NCI-H1694 (cell line): ENCODE measurements at places on chromosomes 3 and 15.

GRCh38 chr3:42102571-42102970 is 11.4 kb downstream of the TRAK1 start:
- DNase-seq, result no peak

GRCh38 chr3:72559385-72559784 is 288.9 kb downstream of the SHQ1 start:
- no peak for DNase-seq

- no peak for DNase-seq
Observed at GRCh38 chr15:31243895-31244294, 82.7 kb upstream of the KLF13 start.

- peak; percentile 59 for DNase-seq
Observed at GRCh38 chr15:74787251-74788041, 5.6 kb downstream of the CSK start.

DNA sequence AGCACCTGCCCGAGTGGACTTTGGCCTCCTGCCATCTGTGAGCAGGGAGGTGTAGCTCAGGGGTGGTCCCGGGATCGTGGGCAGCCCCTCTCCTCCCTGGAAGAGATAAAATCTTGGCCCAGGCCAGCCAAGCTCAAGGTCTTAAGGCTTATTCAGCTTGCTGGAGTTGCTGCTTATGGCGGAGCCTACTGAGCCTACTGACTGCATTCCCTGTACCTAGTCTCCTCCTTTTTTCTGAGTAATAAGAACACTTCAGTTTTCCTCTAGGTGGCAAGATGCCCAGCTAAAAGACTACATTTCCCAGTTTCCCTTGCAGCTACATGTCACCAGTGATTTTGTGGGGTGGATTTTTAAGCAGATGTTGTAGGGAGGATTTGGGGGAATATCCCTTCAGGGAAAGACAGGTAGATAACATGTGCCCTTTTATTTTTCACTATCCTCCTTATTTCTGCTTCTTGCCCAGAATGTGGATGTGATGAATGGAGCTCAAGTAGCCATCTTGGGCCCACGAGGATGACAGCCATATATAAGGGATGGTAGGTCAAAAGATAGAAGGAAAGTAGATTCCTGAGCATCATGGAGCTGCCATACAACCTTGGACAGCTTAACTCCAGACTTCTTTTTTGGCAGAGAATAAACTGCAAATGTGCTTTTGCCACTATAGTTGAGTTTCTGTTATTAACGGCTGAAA is 41.4 kb upstream of the INSYN1 start:
- DNase-seq, result no peak

GRCh38 chr3:31576521-31576920 is 43.8 kb downstream of the STT3B start:
- no peak for DNase-seq

- DNase-seq, result no peak
Observed at GRCh38 chr3:167992381-167992780, 103.3 kb downstream of the GOLIM4 start.

DNA sequence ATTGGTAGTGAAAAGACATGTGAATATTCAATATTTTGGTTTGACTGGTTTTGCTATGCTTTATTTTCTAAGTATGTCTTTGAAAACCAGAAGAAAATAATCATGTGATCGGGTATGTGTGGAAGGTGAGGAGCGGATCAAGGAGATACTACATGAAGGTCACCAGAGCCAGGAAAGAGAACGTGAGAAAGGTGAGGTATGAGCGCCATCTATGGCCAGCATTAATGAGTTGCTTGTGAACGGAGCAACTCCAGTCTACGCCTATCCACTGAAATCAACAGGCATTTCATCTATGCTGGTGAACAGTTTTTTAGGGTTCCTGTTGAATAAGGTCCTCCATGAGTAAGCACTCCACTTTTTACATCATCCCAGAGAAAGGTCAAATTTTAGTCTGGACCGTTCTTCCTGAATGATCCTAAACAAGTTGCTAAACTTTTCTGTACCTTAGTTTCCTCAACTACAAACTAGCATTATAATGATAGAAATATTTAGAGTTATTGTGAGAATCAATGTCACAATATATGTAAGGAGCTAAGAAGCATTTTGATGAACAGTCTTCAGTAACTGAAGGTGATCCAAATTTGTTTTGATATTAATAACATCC is 1435.2 kb upstream of the CADM2 start:
- peak; percentile 3 for DNase-seq

DNA sequence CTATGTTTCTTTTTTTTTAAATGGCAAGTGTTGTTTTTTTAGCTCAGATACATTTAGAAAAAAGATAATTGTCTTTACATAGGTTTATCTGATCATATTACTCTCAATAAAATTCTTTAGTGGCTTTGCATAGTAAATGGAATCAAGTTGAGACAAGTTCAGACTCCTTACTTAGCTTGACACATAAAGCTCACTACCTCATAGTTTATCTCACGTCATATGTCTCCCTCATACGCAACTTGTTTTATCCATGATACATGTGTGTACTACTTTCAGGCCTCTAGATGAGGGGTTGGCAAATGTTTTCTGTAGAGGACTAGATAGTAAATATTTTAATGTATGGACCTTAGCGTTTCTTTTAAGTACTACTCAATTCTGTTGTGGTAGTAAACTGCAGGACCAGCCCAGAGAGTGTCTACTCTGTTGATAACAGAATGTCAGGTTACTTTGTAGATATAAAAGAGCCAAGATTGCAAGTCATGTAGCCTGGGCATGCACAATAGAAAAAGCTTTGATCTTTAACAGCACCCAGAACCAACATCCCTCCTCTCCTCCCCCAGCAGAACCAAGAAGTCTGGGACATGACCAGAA is 28.2 kb upstream of the MGA start:
- DNase-seq, result no peak

DNA sequence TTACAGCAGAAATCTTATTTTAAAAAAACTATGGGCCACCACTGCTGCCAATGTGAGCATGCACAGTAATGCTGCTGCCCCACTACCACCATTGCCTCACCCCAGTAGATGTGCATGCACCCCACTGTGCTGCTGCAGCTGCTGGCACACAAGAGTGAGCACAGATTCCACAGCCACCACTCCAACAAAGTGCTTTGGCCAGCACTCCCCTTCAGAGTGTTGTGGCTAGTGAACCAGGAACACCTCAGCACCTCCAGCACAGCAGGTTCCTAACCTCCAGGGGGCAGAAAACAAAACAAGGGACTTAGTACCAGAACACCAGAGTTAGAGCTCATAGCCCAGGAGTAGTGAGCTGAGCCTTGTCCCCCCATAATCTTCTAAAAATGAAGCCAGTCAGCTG is 629.6 kb downstream of the PYDC2 start:
- DNase-seq, result no peak

DNA sequence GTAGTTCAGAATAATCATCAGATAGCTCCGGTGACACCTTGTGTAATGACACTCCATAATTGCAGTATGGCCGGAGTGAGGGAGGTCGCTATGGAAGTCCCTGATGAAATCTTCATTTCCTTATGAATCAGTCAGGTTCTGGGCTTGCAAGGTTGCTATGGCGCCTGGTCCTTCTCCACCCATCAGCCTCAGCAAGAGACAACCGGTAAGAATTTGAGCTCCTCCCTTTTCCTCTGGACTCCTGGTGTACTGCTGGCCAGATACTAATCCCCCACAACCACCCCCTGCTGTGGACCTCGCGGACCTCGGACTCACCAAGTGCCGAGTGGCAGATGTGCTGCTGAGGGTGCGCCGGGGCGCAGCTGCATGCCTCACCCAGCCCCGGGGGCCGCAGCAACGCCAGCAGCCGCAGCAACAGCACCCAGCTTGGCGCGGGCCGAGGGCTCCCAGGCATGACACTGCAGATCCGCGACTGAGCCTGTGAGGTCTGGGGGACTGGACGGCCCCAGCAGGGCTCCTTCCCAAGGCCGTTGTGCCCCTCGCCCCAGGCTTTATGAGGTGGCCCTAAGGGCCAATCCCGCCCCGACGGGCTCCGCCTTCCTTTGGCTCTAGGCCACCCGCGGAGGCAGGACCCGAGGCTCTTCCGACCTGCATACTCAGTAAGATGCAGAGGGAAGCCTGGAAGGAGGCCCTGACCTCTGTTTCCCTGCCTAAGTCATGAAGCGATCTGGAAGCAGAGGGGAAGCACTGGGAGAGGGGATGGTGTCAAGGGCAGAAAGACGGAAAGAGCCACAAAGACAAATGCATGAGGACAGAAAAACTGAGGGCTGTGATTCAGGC is at the start of gene TIMP4:
TIMP4 (minus strand) TSS at position 526 of the 840 bp plus-strand sequence; CDS start at position 454, 72 bp downstream.
- DNase-seq, result no peak

DNA sequence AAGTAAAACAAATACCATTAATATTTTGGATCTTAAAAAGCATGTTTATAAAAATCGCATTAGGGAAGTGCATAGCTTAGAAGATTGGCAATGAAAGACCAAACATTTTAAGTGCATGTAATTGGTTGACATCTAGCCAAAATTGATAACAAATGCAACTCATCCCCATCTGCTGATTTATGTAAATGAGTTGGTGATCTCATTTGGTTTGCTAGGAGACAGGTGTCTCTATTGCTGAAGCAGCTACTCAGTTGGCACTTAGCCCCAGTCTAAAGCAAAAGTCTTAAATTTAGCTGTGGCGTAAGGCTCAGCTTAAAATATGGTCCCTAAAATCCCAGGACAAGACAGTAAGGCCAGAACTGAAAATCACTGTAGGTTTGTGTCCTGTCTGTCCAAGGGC is 113.5 kb upstream of the CHL1 start:
- peak; percentile 45 for DNase-seq

DNA sequence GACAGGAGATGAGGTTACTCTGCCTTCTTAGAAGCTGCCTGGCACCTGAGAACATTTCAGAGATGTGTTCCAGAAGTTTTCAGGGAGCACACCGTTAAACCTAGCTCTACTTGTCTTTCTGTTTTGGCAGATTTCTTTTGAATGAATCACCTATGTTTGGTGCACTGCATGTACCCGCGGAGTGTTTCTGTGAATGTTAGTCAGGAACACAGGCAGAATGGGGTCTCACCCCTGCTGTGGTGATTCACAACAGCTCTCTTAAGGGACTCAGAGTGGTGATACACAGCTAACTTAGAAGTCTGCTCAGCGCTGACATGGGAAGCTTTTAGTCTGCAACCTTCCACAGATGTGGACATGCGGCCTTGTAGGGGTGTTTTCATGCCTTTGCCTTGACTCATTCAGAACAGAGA is 24.0 kb downstream of the TSEN2 start:
- DNase-seq, result no peak

DNA sequence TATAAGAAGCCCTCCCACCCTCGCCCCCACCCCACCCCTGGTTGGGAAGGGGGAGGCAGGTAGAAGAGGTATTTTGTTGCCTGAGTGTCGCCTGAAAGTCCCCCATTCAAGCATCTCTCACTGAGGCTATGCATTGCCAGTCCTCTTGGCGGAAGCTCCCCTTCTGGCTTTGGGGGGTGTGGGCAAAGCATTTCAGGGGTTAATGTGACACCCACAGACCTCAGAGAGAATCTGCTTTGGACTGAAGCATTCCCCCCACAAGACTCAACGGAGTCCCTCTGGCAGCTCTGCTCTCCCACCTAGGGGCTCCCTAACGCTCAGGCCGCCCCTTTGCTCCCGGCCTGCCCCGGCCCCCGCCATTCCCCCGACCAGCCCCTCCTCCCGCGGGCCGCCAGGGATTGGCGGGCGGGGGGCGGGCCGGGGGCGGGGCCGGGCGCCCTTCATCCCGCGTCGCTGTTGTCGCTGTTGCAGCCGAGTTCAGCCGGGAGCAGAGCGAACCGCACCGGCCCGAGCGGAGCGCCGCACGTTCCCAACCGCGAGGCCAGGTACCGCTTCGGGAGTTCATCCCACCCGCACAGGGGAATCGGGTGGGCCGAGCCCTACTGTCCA is at the start of gene SLC38A3:
SLC38A3 (plus strand) TSS at position 468 of the 609 bp plus-strand sequence. CDS start 8,929 bp downstream, outside the sequence.
- no peak for DNase-seq

- DNase-seq, result no peak
Observed at GRCh38 chr3:4950351-4950784, 28.9 kb upstream of the BHLHE40 start.

GRCh38 chr15:48624700-48625099 is 20.8 kb downstream of the FBN1 start:
- no peak for DNase-seq

- no peak for DNase-seq
Observed at GRCh38 chr15:47398594-47398993, 318.7 kb upstream of the SEMA6D start.

- DNase-seq, result no peak
Observed at GRCh38 chr3:43194490-43195114, 88.7 kb upstream of the POMGNT2 start.

DNA sequence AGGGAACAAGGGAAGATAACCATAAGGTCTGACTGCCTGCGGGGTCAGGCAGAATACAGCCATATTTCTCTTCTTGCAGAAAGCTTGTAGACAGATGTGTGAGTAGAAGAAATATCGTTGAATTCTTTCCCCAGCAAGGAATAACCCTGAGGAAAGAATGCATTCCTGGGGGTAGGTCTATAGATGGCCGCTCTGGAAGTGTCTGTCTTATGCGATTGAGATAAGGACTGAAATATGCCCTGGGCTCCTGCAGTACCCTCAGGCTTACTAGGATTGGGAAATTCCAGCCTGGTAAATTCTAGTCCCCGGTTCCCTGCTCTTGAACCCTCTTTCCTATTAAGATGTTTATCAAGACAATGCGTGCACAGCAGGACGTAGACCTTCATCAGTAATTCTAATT is 15.8 kb upstream of the SST start:
- no peak for DNase-seq

DNA sequence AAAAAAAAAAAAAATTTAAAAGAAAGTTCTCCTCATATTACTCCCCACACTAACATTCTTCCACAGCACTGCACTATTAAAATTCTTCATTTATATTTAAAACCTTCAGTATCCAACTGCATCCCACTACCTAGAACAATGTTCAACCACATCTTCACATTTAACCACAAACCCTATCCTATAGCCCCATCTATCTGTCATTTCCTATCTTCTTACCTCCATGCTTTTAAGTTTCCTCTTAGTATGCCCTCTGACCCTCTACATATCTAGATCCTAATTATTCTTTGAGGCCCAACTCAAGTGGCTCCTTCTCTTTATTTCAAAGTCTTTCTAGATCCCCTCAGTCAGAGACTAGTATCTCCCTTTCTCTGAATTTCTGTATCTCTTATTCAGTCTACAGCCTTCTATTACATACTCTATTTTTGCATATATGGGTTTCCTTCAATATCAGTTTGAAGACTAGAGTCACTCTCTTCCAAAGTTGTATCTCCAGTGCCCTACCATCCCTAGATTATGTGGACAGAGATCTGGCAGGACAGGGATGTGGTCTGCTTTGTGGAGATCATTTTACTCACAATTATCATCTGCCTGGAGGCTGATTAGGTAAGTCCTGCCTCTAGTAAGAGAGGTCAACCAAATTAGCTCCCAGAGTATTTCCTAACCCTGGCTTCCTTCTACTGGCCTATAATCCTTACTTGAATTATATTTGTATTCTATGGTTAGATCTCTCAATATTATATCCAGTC is 1.4 kb downstream of the CIAO2A start:
- peak; percentile 8 for DNase-seq
